Esophagus squamous epithelium (tissue), 5 donors: ENCODE measurements at places on chromosomes 4 and X.

DNA sequence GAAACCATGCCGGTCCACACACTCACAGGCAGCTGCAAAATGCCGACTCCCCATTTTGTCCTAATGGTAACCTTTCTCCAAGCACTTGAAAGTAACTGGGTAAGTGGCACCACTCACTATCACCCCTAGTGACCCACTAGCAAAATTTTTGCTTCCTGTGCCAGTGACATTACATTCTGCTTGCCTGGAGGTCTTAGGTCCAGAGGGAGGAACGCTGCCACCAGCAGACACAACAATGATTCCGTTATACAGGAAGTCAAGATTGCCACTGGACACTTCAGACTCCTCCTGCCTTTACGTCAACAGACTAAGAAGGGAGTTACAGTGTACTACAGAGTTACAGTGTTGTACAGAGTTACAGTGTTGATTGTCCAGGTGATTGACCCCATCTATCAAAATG, 11.8 kb upstream of the TMEM192 start:
- no peak for DNase-seq

DNA sequence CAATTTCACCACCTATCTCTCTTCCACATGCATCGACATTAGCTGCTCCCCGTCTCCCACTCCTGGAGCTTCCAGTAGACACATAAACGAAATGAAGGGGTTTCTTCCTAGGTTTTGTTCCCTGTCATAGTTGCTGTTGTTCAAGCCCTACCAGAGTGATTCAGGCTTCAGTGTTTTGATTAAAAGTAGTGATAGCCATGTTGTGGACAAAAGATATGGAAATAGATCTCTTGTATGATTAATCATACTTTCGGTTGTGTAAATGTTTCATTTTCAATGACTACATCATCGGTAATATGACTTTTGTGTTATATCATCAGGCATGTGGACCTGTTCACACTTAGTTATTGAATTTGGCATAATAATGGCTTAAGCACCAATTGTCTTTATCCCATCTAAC, 96.5 kb upstream of the KLF3 start:
- DNase-seq = no peak

DNA sequence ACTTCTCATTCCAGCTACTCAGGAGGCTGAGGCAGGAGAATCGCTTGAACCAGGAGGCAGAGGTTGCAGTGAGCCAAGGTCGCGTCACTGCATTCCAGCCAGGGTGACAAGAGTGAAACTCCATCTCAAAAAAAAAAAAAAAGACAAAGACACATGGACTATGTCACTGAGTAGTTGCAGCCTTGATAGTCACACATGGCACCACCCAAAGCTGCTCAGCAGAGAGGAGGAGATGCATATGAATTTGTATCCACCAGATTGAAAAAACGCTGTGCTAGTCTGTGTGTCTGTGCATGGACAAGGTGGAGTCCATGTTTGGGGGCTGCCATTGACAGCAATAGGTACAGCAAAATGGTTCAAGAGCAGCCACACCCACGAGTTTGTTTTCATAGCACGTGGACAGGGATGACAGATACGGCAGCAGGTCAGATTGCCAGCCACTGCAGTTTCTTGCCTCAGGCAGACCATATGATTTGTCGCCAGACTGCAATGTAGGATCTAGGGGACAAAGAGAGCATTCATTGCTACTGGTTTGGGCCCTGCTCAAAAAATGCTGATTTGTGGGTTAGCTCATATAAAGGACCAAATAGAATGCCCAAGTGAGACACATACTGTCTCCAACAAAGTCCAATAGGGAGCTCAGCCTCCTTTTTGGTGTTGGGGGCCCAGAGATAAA, 89.9 kb downstream of the CEP135 start:
- DNase-seq = no peak

DNA sequence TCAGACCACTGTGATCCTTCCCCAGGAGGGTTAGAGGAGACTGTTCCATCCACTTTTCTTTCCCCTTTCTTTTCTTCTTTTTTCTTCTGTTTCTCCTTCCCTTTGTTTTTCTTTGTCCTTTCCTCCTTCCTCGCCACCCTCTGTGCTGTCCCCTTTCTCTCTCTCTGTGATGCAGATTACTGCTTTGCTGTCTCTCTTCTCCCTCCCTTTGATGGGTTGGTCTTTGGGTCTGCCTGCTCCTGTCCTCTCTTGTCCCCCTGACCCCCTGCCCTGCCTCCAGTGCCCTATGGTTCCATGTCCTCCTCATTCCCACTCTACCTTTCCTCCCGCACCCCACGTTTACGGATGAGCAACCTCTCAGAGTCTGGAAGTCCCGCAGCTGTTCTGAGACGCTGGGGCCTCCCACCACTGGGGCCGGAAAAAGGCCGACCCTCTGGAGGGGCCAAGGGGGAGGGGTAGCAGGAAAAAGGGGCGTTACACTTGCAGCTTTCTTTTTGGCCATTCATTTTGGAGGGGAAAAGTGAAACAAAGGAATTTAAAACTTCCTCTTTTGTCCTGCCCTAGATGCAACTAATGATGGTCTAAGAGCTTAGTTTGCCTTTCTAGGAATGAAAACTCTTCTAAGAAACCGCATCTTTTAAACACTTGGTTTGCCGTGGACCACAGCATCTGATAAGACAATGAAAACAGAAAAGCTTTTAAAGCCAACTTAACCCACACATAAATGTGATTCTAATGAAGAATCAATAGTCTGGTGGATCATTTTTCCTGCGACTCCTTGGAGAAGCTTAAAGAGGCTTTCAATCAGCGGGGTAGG, 24.5 kb upstream of the TSR2 start:
- no peak for DNase-seq

DNA sequence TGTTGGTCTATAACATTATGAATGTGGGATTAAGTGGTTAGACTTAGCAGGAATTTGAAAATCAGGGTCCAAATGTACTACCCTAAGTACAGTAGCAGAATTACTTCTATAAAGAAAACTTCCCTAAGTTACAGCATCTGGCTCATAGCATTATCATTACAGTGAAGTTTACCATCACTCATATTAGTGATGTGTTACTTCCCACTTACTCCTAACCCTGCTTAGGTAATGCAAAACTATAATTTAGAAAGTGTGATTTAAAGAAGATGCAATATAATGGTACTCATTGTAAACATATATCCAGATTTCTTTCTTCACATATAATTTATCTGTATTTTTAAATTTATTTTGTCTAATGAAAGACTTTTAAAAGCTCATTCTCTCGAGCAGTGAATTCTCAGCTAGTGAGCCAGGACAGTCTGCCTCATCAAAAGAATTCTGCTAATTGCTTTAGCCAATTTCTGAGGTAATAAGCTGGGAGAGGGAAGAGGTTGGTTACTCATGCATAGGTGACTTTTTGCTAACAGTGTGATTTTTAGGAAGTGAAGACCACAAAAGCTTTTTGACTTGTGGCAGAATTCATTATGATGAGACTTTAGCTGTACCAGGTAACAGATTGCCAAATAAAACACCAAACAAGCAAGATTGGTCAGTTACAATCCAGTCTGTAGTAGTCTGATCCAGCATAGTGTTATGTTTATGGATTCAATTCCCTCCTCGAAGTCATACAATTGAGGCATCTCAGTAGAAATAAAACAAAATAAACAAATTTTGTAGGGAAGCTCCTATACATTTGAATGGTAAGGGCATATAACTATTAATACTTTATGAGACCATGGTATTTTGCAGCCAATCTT, 21.0 kb downstream of the PLS3 start:
- no peak for DNase-seq

- DNase-seq = no peak
Observed at GRCh38 chr4:57243076-57243475, 132.9 kb upstream of the IGFBP7 start.

DNA sequence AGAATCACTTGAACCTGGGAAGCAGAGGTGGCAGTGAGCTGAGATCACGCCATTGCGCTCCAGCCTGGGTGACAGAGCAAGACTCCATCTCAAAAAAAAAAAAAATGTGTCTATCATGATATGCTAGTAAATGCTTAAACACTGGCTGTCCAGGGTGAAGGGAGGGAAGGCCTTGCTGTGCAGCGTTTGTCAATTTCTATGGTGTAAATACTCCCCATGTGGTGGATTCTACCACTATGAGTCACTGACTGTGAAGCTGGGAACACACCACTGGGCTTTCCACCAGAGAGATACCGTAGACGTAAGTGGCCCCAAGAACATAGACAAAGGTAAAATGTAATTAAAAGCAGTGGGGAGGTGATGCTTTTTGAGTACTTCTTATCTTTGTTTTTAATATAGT, 51.3 kb upstream of the LEF1 start:
- no peak for DNase-seq

DNA sequence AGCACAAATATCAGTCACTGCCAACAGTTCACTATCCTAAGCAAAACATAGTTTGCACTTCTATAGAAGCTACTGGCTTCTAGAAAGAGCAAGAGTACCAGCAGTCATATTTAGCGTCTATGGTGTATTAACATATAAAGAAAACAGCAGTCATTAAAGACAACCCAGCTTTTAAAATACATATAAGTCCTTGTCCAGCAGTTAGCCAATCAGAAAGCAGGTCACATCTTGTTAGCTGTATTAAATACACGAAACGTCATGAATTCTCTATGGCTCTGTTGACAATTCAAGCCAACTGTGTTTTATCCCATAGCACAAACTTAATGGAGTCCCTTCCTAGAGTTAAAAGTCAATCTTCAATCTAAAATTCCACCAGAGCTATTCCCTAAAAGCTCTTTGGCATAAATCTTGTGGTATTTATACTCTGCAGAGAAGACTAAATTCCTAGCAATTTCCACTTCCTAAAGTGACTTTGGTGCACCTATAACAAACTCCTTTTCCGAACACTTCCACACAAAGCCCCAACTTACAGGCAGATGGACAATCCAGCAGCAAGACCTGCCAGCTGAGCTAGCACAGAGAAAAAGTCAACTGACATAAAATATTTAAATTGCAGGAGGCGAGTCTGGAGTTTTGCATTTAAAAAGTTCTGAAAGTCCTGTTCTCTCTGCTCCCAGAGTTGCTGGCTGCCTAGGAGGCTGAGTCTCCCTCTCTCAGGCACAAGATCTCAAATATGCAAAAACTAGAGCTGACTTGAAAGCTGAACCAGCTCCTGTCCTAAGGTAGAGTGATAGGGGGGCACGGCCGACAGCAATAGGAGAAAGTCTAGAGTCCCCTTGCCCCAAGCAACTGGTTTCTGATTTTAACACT, 1.3 kb downstream of the LDB2 start:
- no peak for DNase-seq

DNA sequence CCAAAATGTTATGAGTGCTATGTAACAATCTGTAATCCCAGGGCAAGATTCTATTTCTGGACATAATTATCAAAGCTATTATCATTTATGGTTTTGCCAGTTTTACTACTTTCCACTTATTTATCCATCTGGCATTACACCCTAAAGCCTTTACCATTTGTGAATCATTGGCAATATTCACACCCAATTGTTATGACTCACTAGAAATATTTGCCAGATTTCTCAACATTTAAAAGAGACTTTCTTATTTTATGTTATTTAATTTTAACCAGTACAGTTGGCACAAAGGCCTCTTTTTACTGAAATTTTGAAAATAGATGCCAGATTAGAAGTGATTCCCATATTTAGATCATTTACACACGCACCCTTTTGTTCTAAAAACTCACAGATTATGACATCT, 242.7 kb upstream of the WDFY3 start:
- no peak for DNase-seq

- DNase-seq = no peak
Observed at GRCh38 chr4:172772781-172773180, 395.8 kb upstream of the GALNT7 start.

DNA sequence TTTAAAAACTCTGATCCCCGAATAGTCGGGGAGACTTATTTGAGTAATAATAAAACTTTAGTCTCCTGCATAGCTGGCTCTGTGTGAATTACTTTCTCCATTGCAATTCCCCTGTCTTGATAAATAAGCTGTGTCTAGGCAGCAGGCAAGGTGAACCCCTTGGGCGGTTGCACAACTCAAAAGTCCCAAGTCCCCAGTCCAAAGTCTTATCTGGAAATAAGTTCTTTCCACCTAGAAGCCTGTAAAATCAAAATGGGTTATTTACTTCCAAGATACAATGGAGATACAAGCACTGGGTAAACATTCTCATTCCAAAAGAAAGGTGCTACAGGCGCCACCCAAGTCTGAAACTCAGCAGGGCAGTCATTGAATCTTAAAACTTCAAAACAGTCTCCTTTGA, 10.1 kb upstream of the PNMA5 start:
- DNase-seq = no peak

- DNase-seq = no peak
Observed at GRCh38 chrX:38754102-38754790, 47.0 kb upstream of the MID1IP1 start.

- DNase-seq = no peak
Observed at GRCh38 chr4:163590619-163591264, 96.3 kb downstream of the TMA16 start.

DNA sequence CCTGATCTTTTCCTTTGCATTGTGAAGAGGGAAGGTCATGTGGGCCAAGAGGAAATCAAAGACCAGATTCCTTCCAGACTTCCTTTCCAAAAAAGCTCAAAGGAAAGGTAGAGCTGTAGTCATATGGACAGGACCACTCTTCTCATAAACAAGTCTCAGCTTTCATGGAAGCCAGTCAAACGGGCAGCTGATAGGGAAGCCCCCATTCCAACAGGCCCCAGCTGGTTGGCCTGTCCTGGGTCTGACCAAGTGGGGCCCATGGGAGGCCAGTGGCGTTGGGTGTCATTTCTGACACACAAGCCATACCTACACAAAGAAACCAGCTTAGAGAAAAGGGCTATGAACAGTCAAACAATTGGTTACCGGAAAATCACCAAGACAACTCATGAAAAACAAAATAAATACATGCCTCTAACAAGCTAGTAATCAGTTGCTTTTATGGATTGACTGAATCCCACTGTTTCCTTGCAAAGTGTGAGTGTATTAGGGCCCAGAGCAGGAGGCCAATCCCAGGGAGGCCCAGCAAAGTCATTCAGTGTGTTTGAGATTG, 149.6 kb upstream of the MAMLD1 start:
- no peak for DNase-seq

DNA sequence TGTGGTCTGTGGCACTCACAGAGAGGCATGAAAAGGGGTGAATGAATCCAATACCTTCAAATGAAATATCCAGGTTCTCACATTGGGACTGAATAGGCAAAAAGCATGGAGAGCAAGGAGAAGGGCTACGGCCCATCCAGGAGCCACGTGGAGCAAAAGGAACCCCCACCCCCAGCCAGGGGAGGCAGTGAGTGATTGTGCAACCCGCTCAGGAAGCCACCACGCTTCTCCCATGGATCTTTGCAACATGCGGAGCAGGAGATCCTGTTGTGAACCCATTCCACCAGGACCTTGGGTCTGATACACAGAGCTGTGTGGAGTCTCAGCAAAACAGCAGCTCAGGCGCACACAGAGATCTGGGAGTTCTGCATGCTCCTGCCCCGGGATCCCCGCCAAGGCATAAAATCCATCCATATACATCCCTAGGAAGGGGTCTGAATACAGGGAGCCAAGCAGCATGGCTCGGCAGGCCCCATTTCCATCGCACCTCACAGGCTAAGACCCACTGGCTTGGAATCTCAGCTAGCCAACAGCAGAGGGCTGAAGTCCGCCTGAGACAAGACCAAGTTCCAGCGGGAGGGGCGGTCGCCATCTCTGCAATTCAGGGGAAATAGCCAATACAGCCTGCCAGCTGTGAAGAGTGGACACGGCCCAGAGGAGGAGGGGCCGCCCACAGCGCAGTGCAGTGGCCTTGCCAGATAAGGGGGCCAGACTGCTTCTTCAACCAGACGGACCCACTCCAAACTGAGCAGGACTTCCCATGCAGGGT, 80.2 kb downstream of the FGF16 start:
- DNase-seq = no peak

GRCh38 chr4:187478292-187479140, 517.1 kb upstream of the ZFP42 start:
- DNase-seq = no peak
